ENCODE measurements at places on chromosomes 12 and 14. TPM values are rescaled to one million over a fixed set of nuclear protein-coding genes. Genes with fewer than 3 reads are reported as not detected.

GRCh38 chr14:103606963-103607668, 21.9 kb upstream of the KLC1 start:
- no peaks in the 10 kb centered on the region for H3K36me3 ChIP-seq
- H3K27me3 ChIP-seq: no peaks in the 10 kb centered on the region
- no peak overlapping the region for H3K4me3 ChIP-seq
- peaks cover 10% of the 10 kb centered on the region for H3K4me1 ChIP-seq
- no peak overlapping the region for H3K27ac ChIP-seq

GRCh38 chr12:50282721-50283228, 545 bp downstream of the LIMA1 start:
- H3K36me3 ChIP-seq: no peaks in the 10 kb centered on the region
- H3K4me1 ChIP-seq: peaks cover 14% of the 10 kb centered on the region
- peak overlapping the region; percentile 95 for H3K4me3 ChIP-seq
- no peaks in the 10 kb centered on the region for H3K27me3 ChIP-seq
- DNase-seq: no peak

The FAM216A gene
- total RNA-seq: 1.4 TPM

DNA sequence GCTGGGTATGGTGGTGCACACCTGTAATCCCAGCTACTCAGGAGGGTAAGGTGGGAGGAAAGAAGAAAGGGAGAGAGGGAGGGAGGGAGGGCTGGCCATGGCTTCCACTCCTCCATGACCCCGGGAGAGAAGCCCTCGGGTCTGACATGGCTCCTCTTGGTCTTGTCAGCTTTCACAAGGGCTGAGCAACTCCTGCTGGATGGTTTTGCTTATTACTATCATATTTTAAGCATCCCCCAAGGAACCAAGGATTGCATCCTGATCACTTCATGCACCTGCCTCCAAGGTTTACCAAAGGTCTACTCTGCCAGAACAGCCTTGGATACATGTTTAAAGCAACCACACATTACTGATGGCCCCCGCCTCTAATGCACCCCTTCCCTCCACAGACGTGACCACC, 28.0 kb upstream of the NCOR2 start:
- H3K27me3 ChIP-seq: no peaks in the 10 kb centered on the region
- no peaks in the 10 kb centered on the region for H3K4me1 ChIP-seq
- DNase-seq: no peak
- H3K27ac ChIP-seq: no peak overlapping the region
- no peak overlapping the region for H3K4me3 ChIP-seq
- H3K36me3 ChIP-seq: no peaks in the 10 kb centered on the region

- H3K27ac ChIP-seq: no peak overlapping the region
- no peaks in the 10 kb centered on the region for H3K4me1 ChIP-seq
- H3K36me3 ChIP-seq: no peaks in the 10 kb centered on the region
- no peak for DNase-seq
Measured at GRCh38 chr14:72678356-72678755, 215.5 kb downstream of the DPF3 start.

The FBLN5 gene
- total RNA-seq: 61.1 TPM

DNA sequence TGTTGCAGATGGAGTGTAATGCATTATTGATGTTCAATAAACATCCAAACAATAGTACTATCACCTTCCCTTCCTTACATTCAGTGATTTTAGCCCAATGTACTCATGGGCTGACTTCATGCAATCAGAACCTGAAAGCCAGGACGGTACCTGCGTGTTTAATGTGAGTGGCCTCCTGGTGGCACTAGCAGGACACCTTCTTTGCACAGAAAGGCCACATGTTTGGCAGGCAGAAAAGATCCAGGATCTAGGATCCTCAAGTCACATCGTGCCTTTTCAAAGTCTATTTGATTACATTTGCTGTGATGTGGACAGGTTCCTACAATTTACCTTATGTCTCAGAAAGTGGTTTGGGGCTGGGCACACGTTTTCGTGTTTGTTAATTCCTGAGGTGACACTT, 82.9 kb downstream of the NEDD1 start:
- H3K36me3 ChIP-seq: no peaks in the 10 kb centered on the region
- H3K4me3 ChIP-seq: no peak overlapping the region
- DNase-seq: no peak
- H3K27ac ChIP-seq: no peak overlapping the region
- H3K4me1 ChIP-seq: peaks cover 9% of the 10 kb centered on the region

- no peaks in the 10 kb centered on the region for H3K27me3 ChIP-seq
- H3K27ac ChIP-seq: peak overlapping the region; percentile 39
- H3K4me1 ChIP-seq: peaks cover 42% of the 10 kb centered on the region
- DNase-seq: peak; percentile 21
Measured at GRCh38 chr14:95489214-95490137, 27.0 kb downstream of the SYNE3 start.

- H3K27me3 ChIP-seq: no peaks in the 10 kb centered on the region
- H3K27ac ChIP-seq: no peak overlapping the region
Measured at GRCh38 chr12:80690090-80690489, 17.3 kb upstream of the MYF6 start.

DNA sequence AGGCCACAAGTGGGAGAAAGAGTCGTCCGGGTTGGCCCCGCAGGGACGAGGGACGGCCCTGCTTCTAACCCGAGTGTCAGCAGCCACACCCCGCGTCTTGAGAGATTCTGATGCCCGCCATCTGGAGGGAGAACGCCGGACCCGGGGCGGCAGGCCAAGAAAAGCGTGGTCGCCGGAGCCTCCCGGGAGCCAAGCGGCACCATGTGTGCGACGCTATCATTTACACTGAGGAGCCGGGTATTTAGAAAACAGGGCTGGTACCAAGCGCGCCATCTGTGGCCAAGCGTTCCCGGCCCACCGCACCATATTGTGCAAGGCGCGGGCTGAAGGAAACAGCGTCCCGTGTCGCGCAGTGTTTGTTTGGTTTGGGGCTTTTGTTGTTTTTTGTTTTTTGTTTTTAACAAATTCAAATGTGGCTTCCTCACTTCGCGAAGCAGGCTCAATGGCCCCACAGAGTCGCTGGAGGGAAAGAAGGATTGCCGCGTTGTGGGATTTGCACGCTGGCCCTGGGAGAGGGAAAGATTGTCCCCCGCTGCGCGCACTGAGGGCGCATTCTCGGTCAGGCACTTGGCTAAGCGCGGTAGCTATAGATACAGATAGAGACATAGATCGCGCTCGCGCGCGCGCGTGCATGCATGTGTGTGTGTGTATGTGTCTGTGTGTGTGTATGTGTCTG, 153.8 kb downstream of the BCL11B start:
- H3K4me3 ChIP-seq: no peak overlapping the region
- H3K4me1 ChIP-seq: no peaks in the 10 kb centered on the region
- H3K27me3 ChIP-seq: no peaks in the 10 kb centered on the region
- no peak for DNase-seq
- no peak overlapping the region for H3K27ac ChIP-seq
